Stimulated activated CD8-positive, alpha-beta memory T cell treated with anti-CD3 and anti-CD28 coated beads, Interleukin-15, amount 100 ng/mL, for 4 hours (primary cell): ENCODE measurements at places on chromosomes 5 and 9.

- DNase-seq = no peak
Observed at GRCh38 chr5:128434993-128435392, 103.1 kb downstream of the FBN2 start.

DNA sequence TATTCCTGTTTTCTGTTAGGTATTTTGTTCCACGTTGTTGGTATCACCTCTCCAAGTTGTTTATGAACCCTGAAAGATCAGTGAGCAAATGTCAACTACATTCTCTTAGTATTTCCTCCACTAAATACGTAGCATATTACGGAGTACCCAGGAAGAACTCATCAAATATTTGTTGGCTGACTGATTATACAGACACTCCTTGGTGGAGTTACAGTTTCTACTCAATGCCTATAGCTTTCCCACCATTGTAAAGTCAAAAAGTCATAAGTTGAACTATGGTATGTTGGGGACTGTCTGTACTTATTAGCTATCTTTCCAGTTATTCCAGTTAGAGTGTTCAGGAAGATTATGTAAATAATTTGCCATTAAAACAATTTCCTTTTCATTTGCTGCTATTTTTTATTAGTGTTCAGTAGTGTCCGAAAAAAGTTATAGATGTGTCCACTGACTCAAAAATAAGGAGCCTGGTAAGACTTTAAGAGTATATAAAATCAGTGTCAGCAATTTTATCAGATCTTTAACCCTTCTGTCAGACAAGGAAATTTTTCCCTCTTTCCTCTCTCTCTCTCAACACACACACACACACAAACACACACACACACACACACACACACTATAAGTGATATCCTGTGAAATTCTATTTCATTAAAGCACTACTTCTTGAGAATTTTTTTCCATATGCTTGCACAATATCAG is 6.8 kb upstream of the APBA1 start:
- no peak for DNase-seq

- DNase-seq = no peak
Observed at GRCh38 chr5:18811661-18812060, 1176.3 kb downstream of the CDH18 start.

- DNase-seq = no peak
Observed at GRCh38 chr9:10700915-10701314, 88.1 kb upstream of the PTPRD start.

GRCh38 chr9:105154723-105155191 is 89.7 kb upstream of the SLC44A1 start:
- no peak for DNase-seq

GRCh38 chr9:122126331-122127261 is 33.0 kb downstream of the NDUFA8 start:
- DNase-seq = no peak

DNA sequence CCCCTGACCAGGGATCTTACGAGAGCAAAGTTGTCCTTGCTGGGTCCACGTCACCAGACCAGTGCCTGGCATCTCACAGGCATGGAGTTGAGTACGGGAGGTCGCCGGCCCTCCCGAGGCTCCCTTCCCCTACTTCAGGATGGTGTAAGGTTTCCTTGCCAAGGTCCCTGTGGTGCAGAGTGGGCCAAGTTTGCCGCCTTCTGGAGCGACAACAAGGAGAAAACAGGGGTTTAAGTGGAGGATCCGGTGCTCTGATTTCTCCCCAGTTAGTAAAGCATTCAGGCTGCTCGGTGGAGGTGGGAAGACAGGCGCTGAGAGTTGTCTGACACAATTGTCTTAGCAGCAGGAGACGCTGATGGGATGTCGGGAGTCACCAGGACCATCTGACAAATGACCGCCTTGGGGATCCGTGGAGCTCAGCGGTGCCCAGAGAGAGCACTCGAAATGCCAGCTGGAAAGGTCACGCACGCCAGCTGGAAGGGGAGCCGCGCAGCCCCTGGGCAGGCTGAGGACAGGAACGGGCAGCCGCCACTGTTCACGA is 37.3 kb downstream of the ADAMTS2 start:
- no peak for DNase-seq

- DNase-seq = no peak
Observed at GRCh38 chr5:36168737-36169136, 16.8 kb downstream of the SKP2 start.

- DNase-seq = no peak
Observed at GRCh38 chr5:65197531-65198455, 283.9 kb downstream of the ADAMTS6 start.
